GOT3 (cell line): ENCODE measurements at places on chromosomes 6 and 20.

DNA sequence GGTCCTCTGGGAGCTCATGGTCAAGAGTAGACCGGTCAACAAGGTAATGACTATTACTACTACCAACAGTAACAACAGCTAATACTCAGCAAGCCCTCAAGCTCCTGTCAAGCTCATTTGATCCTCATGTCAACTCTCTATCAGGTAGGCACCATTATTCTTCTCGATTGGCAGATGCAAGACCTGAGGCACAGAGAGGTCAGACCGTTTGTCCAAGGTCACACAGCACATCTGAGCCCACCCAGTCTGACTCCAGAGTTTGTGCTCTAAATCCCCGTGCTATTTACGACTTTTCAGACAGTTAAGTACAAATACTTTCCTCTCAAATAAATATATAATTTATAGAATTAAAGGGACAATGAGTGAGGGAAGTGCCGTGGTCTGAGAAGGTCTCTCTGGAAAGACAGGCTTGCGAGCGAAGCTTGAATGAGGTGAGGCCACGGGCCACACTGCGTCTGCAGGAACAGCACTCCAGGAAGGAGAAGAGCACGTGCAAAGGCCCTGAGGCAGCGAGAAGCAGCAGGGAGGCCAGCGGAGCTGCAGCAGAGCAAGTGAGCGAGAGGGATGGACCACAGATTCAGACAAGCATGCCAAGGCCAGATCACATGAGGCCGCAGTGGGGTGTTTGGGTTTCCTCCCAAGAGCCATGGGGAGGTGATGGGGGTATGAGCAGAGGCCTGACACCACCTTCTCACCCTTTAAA, 117.3 kb downstream of the PREX1 start:
- DNase-seq = no peak

GRCh38 chr6:168949981-168950857, 303.4 kb downstream of the THBS2 start:
- no peak for DNase-seq

DNA sequence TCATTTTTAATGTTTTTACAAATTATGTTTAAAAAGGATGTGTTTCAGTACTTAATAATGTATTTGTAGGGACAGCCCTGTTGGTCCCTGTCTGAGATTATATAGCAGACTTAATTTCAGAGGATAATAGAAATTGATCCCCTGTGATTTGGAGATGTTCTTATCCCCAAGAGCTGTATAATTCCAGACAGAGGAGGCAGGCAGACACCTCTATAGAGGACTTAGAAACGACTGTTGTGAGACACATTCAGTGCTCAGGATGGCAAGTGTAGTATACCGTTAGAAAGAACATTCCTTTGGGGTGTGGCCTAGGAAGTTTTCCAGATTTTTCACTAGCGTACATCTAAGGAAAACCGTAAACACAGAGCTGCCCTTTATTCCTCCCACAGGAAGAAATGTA, 117.8 kb downstream of the MAP3K4 start:
- DNase-seq = no peak

DNA sequence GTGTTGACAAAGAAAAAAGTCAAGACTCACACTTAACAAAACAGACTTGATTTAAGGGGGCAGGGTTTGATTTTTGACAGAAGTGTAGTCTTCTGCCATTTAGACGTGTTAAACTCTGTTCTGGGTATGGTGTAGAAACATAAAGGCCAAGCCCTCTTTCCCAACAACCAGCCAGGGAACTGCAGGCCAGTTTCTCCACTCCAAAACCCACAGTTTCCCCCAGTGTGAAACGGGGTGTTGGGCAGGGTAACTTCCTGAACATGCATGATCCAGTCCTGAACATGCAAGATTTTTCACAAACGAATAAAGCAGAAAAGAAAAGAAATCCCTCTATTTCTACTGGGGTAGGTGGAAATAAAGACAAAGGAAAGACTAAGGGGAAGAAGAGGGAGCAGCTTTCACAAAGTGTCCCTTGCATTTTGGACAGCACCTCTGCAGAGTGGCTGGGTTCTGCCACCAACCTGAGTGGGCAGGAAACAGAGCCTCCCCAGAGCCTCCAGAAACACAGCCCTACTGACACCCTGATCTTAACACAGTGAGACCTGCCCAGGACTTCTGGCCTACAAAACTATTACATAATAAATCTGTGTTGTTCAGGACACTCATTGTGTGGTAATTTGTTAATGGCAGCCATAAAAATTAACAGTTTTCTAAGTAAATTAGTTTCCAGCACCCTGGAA, 7.5 kb downstream of the APMAP start:
- no peak for DNase-seq

DNA sequence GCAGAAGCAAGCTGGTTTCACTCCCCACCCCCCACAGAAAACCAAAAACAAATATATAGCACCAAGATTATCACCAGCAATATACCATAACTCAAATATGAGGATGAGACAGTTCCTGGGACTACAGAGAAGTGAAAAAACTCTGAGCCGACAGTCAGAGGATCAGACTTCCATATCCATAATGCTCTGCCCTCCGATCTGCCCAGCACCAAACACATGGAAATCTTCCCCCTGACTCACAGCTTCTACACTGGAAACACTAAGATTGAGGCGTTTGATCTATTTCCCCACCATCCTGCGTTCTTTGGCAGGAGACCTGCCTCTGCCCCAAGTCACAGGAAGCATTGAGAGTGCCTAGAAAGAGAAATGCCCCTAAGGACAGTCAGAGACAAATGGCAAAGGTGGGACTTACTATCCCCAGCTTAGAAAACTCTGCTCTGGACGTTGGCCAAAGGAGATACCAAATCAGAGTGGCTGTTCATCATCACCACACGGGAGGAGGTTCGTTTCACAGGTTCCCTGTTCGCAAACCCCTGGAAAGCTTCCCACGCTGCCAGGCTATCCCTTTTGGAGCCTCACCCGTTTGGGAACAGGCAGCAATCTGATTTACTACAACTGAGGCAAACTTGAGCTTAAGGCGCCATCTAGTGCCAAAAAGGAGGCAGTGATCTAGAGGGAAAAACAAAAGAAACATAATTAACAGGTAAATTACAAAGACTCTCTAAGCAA, 48.7 kb upstream of the SRSF6 start:
- DNase-seq = no peak

DNA sequence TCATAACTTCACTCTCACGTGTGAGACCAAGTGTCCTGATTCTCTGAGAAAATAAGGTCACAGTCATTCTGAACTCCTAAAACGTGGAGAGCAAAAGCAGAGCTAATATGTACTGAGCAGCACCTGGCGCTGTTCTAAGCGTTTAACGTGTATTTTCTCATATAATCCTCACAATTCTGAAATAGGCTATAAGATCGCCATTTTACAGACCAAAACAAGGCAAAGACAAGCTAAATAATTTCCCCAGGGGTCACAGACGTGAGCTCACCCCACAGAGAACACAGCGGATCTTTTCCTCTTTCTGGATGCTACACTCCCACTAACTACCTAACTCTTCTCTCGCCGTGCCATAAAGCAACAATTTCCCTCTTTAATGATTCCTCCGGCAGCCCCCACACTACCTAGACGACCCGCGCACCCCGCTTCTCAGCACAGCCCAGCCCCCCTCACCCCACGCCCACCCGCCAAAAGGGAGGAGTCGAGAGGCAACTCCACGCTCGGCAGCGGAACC, 636 bp downstream of the SUPT3H start:
- DNase-seq = no peak

- no peak for DNase-seq
Observed at GRCh38 chr20:38272398-38272797, 11.9 kb upstream of the KIAA1755 start.

GRCh38 chr6:149364557-149364956, 35.5 kb upstream of the SUMO4 start:
- no peak for DNase-seq

DNA sequence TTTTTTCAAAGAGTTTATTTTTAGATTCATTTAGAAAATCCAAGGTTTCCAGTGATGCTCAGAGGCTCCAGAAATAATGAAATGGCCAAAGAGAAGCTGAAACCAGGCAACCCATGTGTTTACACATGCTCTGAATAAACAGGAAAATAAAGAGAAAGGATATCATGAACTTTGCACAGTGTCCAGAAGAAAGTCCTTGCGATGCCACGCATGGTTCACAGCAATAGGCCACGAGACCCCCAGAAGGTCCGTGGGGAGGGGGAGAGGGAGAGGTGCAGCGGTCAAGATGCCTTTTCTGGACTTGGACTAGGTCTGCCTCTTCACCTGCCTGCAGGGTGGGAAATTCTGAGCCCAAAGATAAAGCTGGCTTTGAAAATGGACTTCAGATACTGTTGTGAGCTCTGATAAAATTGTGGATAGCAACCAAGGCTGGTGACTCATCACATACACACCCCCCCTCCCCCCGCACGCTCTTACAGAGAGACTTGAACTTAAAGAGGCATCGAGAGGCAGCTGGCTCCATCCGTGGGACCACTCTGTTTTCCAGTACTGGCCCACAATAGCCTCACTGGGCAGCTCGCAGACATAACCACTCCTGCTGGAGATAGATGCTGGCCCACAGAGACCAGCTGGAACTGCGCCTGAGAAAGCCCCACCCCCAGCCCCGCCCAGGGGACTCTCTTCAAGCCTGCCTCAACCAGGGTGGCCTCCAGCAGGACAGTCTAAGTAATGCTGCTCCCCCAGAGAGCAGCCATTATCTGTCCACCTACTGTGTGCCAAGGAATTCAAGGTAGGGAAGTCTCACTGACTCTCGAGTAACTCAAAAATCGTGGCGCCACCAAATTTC, 21.2 kb upstream of the NFATC2 start:
- peak; percentile 55 for DNase-seq

- DNase-seq = no peak
Observed at GRCh38 chr6:167711211-167711610, 115.5 kb upstream of the AFDN start.

DNA sequence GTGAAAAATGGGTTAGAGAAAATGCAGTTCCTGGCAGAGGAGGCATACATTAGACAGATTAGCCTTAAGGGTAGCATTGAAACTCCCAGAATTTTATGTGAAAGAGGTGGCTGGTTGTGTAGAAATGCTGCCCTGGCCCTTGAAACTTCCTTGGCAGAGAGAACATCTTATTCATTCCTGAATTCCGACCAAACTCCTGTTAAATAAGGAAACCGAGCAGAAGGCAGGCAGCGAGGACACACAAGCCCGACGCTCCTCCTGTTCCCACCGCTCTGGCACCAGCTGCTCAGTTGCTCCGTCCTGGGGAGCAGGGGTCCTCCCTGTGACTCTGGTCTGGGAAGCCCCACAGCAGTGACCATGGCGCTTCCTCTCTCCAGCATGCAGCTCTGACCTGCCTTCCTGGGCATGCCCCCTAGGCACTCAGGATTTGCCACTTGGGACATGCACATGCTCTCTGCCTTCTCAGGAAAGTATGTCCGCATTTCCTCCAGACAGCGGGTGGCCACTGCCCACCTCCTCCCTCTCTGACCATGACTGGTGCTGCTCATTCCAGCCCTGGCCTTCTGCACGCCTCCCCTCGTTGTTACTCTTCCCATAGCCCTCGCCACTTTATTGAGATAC, 35.2 kb upstream of the CLDN20 start:
- no peak for DNase-seq

- DNase-seq = no peak
Observed at GRCh38 chr6:121993362-121993761, 406.1 kb upstream of the HSF2 start.

GRCh38 chr6:3631877-3632276, 119.6 kb downstream of the PXDC1 start:
- DNase-seq = no peak

DNA sequence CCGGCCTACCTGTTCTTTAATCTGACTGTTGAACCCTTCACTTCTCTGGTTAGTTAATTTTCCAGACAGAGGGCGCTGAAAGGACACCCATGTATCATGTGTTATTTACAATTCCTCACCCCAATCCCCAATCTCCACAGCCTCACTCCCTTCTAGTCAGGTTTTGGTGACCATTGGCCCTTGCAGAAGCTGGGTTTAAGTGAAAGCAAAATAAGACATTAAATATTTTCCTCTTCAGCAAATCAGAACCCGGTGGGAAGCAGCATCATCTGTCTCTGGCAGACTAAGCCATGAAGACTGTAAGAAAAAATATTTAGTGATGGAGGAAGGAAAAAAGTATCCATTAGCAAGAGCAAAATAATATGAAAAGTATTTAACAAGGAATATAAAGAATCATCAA, 9.4 kb upstream of the HLA-DQA1 start:
- peak; percentile 21 for DNase-seq

- DNase-seq = no peak
Observed at GRCh38 chr6:9515633-9516606, 899.0 kb downstream of the TFAP2A start.

- DNase-seq = no peak
Observed at GRCh38 chr6:127515234-127515793, 3.8 kb downstream of the MTCL3 start.

DNA sequence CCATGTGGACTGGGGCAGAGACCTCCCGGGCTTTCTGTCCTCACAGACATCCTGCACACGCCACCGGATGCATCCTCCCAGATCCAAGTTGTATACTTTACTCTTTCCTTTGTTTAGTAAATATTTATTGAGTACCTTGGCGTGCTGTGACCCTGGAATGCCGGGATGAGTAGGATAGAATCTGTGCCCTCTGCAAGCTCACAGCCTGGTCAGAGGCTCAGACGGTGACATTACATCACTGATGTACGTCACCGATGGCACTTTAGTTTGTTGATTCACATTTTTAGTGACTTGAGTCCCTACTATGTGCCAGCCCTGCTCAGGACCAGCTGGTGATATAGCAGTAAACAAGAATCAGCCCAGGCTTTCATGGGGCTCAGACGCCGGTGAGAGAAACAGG, 32.9 kb downstream of the SIRPA start:
- no peak for DNase-seq

GRCh38 chr20:36845288-36845971, 30.5 kb upstream of the TLDC2 start:
- no peak for DNase-seq

DNA sequence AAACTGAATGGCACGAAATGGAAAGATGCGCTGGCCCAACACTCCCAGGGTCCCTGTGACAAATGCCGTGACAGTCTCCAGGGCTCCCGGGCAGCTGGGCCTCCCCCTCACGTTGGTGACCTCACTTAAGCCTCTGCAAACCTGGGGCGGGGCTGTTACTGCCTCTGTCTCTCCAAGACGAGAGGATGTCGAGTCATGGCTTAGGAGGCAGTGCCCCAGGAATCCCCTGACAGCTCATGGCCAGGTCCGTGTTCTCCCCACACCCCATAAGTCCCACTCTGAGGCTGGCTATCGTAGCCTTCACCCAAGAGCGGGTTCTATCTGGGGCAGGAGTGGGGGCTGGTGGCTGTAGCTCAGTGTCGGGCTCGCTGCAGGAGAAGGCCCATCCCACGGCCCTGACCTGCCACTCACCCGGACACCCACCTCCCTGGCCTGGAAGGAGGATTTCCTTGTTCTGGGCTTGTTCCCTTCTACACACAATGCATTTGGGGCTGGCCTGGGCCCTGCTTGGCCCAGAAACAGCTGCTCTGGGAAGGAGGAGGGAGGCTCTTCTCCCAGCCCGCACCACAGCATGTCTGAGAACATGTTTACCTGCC, 5.6 kb upstream of the RPS21 start:
- no peak for DNase-seq

DNA sequence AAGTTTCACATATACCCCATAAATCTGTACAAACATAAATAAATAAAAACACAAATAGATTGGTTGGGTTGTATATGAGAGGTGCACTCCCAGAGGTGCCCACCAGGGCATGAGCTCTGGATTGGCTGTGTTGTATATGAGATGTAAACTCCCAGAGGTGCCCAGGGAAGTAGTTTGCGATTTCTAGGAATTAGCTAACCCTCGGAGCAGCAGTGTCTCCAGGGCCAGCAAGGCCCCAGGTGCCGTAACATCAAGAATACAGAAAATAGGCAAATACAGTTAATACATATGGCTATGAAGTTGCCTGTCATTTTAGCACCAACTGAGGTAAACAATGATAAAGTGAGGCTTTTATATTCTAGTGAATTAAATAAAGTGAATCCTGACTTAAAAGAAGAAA, 5.4 kb upstream of the GINM1 start:
- no peak for DNase-seq

GRCh38 chr6:157571269-157571668, 190.3 kb downstream of the ZDHHC14 start:
- no peak for DNase-seq
